ENCODE measurements at places on chromosomes 7 and 10. TPM values are rescaled to one million over a fixed set of nuclear protein-coding genes. Genes with fewer than 3 reads are reported as not detected.

The PIP gene
- not detected for total RNA-seq

The CYP2C9 gene
- 362 TPM for total RNA-seq

The PALS2 gene
- total RNA-seq, result 15.3 TPM

The ENTPD7 gene
- 43.3 TPM for total RNA-seq

The PPP1R17 gene
- total RNA-seq, result not detected

The ZNF746 gene
- 17.3 TPM for total RNA-seq

The UTF1 gene
- total RNA-seq, result not detected

- DNase-seq, result no peak
Measured at GRCh38 chr7:18467011-18467410, 28.5 kb upstream of the HDAC9 start.

- no peak for DNase-seq
Measured at GRCh38 chr7:158102897-158103296, 484.7 kb downstream of the PTPRN2 start.

DNA sequence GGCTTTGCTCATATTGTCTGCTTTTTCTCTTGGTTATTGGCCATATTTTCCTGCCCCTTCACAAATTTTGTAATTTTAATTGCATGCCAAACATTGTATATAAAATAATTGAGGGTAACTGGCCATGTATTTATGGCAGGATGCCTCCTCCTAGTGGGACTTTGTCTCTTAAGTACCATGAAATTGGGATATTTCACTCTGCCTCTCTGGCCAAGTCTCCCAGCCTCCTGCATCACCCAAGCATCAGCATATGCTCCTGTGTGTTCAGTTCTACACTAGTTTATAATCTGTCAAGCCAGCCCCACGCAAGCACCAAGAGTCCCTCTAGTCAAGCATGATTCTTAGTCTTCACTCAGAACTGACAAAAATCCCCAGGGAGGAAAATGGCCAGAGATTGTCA, 44.2 kb upstream of the FHIP2A start:
- no peak for DNase-seq

DNA sequence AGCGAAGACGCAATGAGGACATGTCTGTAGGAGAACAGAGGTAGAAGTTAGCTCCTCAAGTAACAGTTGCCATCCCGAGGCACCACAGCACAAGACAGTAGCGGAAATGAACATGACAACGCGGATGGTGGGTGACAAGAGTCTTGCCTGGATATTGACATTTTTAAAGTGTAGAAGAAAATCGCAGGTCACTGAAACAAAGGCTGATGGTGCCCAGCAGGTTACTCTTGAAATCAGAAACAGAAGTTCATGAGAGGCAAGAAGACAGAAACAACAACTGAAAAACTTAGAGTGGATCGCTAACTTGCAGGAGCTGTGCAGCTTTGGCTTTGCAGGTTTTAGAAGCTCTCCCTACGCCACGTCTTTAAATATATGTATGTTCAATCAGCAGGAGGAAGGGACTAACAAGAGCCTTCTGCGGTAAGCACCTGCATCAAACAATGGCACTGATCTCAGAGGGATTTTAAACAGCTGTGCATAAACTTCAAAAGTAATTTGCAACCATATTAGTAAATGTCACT, 1.8 kb downstream of the PRKCQ start:
- peak; percentile 59 for DNase-seq

DNA sequence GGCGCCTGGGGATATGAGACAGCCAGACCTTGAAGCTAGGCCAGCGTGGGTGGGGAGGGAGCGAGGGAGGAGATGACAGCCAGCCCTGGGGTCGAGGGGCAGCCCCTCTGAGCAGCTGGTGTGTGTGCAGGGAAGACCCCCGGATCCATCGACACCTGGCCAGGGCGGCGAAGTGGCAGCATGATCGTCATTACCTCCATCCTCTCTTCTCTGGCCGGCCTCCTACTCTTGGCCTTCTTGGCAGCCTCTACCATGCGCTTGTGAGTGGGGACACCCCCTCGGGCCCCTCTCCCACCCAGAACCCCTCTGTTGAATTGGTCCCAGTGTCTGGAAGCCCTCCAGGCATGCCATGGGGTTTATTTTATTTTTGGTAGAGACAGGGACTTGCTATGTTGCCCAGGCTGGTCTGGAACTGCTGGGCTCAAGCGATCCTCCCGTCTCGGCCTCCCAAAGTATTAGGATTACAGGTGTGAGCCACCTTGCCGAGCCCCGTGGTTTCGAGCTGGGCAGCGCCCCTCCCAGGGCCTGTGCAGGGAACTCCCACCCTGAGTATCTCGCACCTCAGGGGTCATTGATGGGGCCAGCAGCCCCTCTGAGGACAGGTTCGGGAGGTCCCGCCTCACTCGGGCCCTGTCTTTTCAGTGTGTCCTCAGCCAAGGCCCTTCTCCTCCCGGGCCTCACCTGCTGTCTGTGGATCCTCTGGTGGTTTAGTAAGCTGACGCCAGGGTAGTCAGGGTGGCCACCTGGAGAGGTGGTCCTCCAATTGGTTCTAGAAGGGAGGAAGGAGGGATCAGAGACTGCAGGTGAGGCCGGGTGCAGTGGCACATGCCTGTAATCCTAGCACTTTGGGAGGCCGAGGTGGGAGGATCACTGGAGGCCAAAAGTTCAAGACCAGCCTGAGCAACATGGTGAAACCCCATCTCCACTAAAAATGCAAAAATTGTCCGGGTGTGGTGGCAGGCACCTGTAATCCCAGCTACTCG, 3.8 kb downstream of the UPK3B start:
- no peak for DNase-seq

GRCh38 chr10:17431871-17432311, 22.5 kb downstream of the ST8SIA6 start:
- no peak for DNase-seq

DNA sequence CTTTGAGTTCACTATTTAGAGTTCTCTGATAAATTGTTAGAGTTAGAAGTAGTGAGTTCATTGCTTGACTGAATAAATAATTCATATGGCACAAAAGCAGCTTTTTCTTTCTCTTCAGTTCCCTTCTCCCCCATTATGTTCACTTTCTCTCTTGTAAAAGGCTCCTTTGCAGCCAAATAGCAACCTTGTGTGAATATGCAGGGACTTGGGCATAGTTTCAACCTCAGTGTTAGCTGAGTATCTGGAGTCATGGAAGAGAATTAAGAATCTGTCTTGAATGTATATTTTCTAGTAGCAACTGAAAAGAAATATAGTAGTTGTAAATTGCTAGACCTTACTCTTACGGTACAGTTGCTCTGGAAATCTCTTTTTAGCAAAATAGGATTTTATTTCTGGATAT, 31.9 kb downstream of the ZEB1 start:
- no peak for DNase-seq

DNA sequence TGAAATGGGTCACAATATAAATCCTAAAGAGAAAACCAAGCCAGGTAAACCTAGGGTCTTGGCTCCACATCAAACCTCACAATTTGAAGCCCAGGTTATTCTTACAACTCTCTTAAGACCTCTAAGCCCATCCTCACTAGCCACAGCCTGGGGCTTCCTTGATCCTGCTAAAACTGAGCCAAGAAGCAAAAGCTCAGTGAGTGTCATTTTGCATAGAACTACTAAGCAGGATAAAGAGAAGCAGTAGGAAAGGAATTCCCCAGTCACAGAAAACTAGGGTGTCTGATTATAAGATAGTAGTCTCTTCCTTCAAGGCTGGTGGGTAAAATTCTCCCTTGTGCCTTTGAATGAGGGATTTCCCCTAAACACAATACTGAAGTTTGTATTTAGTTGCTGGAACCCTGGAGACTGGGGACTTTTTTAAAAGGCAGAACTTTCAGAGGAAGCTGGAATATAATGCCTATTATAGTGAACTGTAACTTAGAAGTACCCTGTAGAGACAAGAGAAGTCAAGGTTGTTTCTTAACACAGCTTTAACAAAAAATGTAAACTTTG, 196.6 kb upstream of the KIAA1217 start:
- no peak for DNase-seq

DNA sequence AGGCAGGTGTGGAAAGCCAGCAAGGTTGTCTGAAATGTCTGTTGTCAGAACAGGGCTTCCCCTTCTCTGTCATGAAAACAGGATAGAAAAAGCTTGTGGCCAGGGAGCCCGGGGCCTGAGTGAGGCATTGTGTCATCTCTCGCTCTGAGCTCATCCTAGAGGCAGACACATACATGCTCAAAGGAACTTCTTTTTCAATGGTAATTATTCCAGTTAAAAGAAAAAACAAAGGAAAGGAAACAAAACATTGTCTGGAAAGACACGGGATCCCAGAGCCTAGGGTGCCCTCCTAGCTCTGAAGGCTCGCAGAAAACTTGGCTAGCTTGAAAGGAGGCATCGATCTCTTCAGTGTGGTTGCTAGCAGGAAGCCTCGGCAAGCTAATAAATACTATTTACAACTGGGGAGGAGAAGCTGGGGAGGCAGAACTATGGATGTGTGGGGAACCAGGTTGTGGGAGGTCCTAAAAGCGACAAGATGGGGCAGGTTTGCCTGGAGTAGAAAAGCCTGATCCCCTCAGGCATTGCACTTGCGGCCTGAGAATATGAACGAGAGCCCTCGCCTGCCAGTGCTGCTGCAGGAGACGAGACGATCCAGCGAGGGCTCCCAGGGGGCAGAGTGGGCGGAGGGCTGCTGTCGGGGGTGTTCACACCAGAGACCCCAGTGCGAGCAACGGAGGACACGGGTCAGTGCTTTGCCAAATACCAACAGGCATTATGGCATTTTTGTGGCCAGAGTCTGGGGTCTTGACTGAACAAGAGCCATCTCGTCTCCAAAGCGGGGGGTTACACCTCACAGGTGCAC, 32.8 kb upstream of the DGKI start:
- DNase-seq, result no peak

GRCh38 chr7:131529179-131529578, 27.2 kb downstream of the PODXL start:
- DNase-seq, result no peak

- peak; percentile 36 for DNase-seq
Measured at GRCh38 chr7:50450590-50451032, 461 bp upstream of the FIGNL1 start.

GRCh38 chr7:157693071-157693520, 356.3 kb downstream of the DNAJB6 start:
- peak; percentile 34 for DNase-seq

- DNase-seq, result no peak
Measured at GRCh38 chr10:133327651-133328357, 8.9 kb downstream of the CALY start.

DNA sequence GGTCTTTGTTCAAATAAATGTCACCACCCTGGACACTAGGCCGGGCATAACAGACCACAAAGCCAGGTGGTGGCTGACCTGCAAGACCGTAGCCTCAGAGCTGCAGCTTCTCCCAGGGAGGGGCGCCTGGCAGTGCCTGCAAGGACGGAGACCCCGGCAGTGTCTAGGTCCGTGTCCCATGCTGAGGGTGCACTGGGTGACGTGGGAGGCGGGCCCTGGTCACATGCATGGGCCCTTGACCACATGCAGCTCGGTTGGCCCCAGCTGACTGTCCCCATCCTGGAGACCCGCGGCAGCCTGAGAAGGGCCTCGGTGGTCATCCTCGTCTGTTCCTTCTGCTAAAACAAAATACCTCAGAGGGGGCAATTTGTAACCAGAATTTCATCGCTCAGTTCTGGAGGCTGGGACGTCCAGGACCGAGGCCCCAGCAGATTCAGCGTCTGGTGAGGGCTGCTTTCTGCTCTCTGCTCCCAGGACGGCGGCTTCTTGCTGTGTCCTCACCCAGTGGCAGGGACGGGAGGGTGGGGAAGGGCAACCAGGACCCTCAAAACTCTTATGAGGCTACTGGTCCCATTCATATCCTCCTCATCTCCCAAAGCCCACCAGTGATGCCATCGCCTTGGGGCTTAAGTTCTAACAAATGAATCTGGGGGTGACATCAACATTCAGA, 36.8 kb downstream of the PWWP2B start:
- DNase-seq, result no peak

DNA sequence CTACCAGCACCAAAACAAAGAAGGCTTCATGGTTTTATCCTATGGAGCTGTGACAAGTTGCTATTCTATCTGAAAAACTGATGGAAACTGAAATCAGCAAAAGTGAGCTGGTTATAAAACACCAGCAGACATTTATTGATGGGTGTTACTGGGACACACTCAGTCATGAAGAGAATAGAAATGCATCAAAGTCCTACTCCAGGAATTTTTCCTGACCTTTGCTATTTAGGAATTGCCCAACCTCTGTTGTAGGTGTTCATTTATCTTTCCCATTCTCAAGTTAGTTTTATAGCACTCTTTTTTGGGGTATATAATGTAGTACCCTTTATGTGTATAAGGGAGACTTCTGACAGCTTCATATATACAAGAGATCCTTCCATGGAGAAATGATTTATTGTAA, 533.2 kb downstream of the REEP3 start:
- no peak for DNase-seq

DNA sequence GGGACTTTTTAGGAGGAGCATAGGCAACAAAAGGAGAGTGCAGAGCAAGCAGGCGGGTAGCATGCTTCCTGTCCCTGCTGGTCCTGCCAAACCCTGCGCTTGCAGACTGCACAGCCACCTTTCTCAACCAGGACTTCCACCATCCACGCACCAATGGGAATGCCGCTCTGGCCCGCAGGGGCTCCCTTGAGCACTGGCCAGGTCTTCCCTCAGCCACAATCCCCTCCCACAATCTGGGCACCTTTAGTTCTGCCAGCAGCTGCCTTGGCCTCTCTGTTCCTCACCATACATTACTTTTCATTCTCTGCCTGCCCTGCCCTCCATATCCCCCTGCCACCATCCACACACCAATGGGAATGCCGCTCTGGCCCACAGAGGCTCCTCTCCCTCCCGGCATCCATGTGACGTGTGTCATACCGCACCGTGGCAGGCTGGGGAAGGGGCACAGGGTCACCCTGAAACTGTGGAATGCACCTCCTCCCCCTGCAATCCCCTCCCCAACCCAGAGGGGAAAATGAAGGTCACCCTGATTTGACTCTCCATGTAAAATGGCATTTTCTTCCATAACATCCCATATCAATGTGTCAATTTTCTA, 97.3 kb upstream of the MACROH2A2 start:
- peak; percentile 31 for DNase-seq

GRCh38 chr7:27169658-27170425, 4.3 kb downstream of the HOXA10 start:
- DNase-seq, result peak; percentile 68

DNA sequence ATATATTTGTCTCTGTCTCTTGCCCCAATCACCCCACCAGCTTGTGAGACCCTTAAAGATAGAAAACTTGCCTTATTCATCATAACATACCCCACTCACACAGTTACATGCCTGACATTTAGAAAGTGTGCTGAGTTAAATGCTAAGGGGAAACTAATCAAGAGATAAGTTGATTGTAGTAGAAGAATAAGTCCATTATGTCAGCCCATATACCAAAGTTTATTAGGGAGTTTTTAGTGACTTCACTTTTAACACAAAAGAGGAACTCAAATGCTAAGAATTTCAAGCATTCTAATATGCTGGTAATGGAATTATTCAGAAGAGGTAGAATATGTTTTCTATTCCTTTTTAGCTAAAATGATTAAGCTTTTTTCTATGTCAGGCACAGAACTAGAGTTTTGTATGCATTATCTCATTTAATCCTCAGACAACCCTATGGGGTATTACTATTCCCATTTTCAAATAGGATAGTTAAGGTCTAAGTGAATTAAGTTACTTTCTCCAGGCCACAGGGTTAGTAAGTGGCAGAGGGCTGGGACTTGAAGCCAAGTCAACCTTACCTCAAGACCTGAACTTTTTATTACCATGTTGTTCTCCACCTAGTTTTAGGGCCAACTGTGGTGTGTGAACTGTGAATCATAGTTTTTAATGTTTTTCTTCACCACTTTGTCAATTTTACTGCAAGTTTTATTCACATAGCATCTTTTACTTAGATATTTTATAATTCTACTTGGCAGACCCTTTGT, 19.6 kb downstream of the ASAH2 start:
- no peak for DNase-seq

Data from Peyer's patch (tissue), 4 donors.